Prostate gland (tissue), 2 donors: ENCODE measurements at places on chromosomes 1 and 21.

- DNase-seq = no peak
- H3K36me3 ChIP-seq = no peaks in the 10 kb centered on the region
- H3K4me1 ChIP-seq = no peaks in the 10 kb centered on the region
- no peak overlapping the region for H3K4me3 ChIP-seq
- no peak overlapping the region for H3K27ac ChIP-seq
Observed at GRCh38 chr1:78667939-78668338, 18.3 kb downstream of the IFI44 start.

DNA sequence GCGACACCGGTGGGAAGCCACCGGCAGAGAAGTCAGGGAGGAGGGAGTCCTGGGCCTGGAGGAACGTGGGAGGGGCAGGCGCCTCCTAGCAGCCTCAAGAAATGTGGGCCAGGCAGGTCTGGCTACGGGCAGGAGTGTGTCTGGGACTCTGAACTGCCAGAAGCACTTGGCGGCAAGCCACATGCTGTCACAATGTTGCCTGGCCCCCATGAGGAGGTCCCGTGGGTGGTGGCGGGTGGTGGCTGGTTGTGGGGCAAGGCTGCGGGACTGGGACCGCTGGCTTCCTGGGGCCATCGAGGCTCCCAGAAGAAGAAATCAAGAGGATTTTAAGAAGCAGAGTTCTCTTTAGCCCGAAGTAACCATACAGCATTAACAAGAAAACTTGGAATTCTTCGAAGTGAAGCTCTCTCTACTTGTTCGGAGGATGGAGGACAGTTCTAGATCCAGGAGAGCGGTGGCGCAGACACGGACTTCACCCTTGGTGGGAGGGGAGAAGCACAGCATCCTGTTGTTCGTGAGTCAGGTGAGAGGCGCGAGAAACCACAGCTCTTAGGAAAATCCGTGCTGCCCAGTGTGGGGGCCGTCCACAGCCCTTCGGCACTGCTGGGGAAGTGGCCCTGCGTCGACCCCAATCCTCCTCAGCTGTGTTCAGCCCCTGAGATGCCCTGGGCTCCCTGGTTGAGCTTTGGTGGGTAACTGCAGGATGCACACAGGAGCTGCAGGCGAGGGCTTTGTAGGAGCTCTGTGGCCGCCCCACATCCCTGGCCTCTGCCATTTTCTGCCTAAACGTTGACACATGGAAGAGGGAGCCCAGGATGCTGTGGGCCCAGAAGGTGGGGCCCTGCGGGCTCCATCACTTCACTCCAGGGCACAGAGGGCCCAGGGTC, 12.4 kb downstream of the SKI start:
- no peaks in the 10 kb centered on the region for H3K27me3 ChIP-seq
- peak overlapping the region; percentile 53 for H3K27ac ChIP-seq
- peaks cover 29% of the 10 kb centered on the region for H3K4me1 ChIP-seq
- DNase-seq = peak; percentile 87
- H3K4me3 ChIP-seq = no peak overlapping the region

GRCh38 chr1:172966844-172967540, 83.7 kb downstream of the TNFSF18 start:
- no peaks in the 10 kb centered on the region for H3K36me3 ChIP-seq
- no peak overlapping the region for H3K27ac ChIP-seq
- H3K4me3 ChIP-seq = no peak overlapping the region
- H3K27me3 ChIP-seq = no peaks in the 10 kb centered on the region
- no peak for DNase-seq

GRCh38 chr1:111517469-111518225, 14.2 kb upstream of the ADORA3 start:
- H3K27ac ChIP-seq = no peak overlapping the region
- no peak for DNase-seq
- no peaks in the 10 kb centered on the region for H3K36me3 ChIP-seq
